ENCODE measurements at places on chromosomes 6 and 20.

- peak; percentile 47 for DNase-seq
These were observed 61.8 kb downstream of the NFATC2 start for GRCh38 chr20:51480507-51481270.

DNA sequence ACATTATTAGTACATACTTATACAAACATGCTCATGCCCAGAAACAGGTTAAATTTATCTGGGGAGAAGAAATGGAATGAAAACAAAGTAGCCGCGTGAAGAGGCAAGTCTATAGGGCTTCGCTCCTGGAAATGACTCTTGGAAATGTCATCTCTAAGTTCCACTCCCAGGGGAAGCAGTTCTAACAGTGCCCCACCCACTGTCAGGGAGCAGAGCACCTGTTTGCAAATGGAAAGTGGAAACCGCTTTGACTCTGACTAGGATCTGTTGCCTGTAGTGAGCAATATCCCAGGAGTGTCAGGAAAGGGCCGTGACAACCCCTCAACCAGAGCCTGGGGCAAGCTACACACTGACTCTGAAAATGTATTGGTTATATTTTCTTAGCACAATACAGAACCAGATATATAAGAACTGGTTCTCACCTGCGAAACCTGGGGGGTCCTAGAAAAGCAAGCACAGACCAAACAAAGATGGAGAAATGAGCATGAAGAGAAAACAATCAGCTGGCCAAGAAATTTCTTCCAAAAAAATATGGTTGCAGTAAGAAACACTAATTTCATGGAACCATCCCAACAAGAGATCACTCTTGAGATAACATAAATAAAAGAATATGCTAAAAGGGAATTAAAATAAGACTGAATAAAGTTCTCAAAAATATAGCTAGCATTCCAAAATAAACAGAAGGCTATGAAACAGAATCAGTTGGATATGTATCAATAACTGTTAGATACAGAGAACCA is 47.5 kb upstream of the CRISP1 start:
- DNase-seq, result no peak

DNA sequence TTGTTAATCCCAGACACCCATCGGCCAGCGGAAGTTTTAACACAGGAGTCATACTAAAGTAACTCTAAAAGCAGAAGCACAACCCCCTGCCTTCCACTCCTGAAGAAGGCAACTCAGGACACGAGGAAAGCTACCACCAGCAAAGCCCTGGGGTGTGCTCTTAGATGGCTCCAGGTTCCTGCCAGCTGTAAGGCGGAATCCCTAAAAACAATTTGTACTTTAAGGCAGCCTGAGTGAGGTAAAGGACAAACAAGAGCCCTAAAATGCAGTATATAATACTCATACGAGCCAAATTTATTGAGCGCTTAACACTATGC is 8.7 kb downstream of the NDRG3 start:
- DNase-seq, result no peak

GRCh38 chr20:13009682-13010406 is 1.1 kb downstream of the SPTLC3 start:
- DNase-seq, result no peak

- DNase-seq, result no peak
These were observed 28.3 kb downstream of the NSFL1C start for GRCh38 chr20:1438361-1438760.

GRCh38 chr6:6646859-6647258 is 58.3 kb downstream of the LY86 start:
- no peak for DNase-seq

DNA sequence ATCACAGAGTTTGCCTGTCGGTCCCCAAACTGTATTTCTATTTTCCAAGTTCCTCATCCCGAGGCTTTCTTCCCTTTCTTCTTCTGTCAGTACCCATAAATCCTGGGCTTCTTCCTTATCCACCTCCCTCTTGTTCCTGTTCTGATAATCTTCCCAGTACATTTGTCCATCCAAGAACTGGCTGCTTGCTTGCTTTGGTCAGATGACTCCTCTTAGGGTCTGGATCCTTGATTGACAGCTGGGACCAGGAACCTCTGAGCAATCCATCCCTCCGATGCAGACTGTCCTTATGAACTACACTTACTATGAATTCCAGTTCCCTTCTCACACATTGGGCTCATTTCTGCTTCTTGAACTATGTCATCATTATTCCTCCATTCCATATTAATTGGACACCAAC is 275.3 kb upstream of the CITED2 start:
- DNase-seq, result no peak

DNA sequence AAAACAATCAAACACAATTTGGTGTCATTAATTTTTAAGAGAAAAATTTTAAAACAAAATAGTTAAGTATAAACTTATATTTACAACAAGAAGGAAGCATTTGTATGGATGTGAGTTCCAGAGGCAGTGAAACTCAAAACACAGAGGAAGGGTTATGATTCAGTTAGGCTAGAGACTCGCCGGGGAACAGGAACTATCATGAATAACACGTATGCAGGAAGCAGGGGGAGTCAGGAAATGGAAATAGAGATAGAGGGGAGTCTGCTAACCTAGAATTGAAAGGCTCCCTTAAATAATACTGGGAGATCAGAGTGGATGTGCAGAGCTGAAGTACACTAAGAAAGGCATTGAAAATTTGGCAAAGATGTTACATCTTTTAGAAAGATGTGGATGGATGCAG is 14.2 kb upstream of the HLA-DRB1 start:
- DNase-seq, result no peak

DNA sequence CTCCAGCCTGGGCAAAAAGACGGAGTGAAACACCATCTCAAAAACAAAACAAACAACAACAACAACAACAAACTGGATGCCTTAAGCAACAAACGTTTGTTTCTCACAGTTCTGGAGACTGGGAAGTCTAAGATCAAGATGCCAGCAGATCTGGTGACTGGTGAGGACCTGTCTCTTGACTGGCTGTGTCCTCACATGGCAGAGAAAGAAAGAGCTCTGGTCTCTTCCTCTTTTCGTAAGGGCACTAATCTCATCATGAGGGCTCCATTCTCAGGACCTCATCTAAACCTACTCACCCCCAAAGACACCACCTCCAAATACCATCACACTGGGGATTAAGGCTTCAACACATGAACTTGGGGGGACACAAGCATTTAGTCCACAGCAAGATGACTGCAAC is 13.5 kb upstream of the GFOD1 start:
- no peak for DNase-seq

DNA sequence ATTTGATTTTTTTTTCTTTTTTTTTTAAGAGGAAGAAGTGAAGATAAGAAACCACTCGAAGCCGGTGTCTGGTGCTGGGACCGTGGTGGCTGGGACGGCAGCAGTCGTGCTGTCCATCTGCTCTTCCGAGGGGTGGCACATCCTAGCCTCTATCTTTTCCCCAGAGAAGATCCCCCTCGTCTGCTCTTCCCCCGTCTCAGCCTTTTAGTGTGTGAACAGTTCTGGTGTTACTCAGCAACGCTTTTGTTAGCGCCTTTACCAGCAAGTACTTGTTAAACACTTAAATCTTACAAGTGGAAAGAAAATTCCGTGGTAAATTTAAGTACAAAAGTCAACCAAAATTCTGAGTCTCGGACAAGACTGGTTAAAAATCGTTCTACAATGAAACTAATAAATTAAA is 90.1 kb downstream of the RSPH3 start:
- DNase-seq, result no peak

DNA sequence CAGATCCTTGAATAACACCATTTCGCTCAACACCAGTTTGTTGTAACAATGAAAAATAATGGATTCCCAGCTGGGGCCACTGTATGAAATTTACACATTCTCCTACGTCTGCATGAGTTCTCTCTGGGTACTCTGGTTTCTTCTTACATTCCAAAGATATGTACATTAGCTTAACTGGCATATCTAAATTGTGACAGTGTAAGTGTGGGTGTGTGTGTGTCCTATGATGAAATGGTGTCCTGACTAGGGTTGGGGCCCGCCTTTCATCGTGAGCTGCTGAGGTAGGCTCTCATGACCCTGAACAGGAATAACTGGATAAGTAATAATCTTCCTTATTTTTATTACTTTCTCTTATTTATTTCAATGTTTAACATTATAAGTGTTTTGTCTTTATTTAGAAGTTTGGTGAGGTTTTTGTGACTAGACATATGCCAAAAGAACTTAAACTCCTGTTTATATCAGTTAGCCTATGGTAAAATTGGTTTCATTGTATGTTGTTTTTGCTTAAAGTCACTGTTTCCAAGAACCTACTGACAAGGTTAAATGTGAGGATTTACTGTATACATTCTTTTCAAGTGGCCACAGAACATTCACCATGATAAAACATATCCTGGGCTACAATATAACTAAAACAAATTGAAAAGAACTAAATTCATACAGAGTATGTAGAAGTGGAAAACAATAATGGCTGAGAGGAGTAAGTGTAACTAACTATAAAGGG is 42.4 kb downstream of the RBL1 start:
- no peak for DNase-seq

- DNase-seq, result no peak
These were observed 1.7 kb downstream of the KCTD20 start for GRCh38 chr6:36444470-36444869.

Measured in stimulated activated CD4-positive, alpha-beta T cell treated with anti-CD3 and anti-CD28 coated beads, Interleukin-1b, Interleukin-23, amount 100 ng/mL, for 4 hours (primary cell).